ENCODE measurements at places on chromosomes 3 and 15.

- DNase-seq = no peak
Observed at GRCh38 chr3:66269411-66269810, 48.6 kb downstream of the SLC25A26 start.

DNA sequence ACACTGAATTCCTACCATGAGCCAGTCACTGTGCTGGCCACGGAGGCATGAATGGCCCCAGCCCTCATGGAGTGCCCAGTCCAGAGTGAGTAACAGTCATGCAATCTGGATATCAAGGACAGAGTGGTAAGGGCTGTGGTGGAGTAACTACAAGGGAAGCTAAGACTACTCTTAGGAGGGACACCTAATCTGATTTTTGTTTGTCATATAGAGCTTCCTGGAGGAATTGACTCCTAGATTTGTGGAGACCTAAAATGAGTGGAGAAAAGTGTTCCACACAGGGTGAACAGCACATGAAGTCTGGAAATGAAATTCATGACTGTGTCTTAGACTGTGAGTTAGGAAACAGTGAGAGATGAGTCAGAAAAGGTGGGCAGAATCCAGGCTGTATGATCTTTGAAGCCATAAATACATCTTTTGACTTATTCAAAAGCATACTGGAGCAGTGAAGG is 219.9 kb downstream of the NFKBIZ start:
- no peak for DNase-seq

- no peak for DNase-seq
Observed at GRCh38 chr3:111690242-111690641, 95.1 kb upstream of the ZBED2 start.

- DNase-seq = no peak
Observed at GRCh38 chr3:193805448-193805847, 212.4 kb downstream of the OPA1 start.

DNA sequence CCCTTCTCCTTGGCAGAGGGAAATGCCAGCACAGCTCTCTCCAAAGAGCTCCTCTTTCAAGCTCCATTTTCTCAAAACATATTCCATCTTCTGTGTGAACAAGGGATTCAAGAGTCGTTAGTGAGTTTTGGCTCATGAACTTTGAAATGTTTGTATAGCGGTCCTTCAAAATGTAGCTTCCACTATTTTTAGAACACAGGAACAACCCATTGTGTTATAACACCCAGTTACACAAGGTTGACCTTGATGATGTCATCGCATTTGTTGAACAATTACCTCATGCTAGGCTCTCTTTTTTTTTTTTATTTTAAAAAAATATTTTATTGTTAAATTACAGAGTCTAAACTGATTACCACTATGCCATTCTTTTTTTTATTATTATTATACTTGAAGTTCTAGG is 251.7 kb downstream of the THSD4 start:
- DNase-seq = no peak

DNA sequence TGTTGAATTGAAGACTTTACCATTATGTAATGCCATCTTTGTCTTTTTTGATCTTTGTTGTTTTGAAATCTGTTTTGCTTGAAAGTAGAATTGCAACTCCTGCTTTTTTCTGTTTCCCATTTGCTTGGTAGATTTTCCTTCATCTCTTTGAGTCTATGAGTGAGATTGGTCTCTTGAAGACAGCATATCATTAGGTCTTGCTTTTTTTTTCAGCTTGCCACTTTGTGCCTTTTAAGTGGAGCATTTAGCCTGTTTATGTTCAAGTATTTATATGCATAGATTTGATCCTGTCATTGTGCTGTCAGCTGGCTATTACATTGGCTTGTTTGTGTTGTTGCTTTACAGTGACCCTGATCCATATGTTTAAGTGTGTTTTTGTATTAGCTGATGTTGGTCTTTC is 131.8 kb downstream of the ZIC1 start:
- DNase-seq = no peak

- no peak for DNase-seq
Observed at GRCh38 chr3:150319900-150320299, 88.2 kb upstream of the TSC22D2 start.

- no peak for DNase-seq
Observed at GRCh38 chr3:136898954-136899353, 36.9 kb downstream of the NCK1 start.

DNA sequence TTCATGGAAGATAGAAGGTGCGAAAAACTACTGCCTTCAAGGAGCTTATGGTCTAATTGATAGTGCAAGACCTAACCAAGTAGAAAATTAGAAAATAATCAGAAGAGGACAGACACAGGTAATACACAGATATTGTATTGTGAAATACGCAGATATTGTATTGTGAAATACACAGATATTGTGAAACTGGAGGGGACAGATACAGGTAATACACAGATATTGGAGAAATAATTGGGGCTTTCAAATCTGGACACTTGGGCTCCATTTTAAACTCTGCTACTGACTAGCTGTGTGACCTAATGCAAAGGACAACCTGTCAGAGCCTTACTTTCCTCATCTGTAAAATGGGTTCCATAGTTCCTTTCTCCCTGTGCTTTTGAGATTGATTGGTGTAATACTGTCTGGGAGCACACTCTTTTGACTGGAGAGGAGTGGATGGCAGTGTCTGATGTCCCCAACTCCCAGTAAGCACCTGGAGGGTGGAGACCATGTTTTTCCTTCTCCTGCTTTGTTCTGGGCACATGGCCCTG is 272.8 kb downstream of the TLE3 start:
- DNase-seq = no peak

DNA sequence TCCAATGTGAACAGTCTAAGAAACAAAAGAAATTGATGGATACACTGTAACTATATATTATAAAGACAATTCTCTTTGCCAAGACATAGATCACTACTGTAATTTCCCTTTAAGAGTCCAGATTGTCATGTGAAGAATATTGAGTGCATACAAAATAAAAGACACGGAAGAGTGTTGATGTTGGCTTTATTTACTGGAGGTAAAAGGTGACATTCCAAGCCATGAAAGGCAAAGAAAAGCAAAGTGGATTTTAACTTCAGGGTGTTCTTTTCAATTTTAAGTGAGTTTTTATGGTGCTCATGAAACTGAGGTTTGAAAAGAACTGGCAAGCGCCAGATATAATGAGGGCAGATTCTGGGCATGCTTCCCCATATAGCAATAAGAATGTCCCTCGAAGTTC is 529.3 kb downstream of the MECOM start:
- no peak for DNase-seq

DNA sequence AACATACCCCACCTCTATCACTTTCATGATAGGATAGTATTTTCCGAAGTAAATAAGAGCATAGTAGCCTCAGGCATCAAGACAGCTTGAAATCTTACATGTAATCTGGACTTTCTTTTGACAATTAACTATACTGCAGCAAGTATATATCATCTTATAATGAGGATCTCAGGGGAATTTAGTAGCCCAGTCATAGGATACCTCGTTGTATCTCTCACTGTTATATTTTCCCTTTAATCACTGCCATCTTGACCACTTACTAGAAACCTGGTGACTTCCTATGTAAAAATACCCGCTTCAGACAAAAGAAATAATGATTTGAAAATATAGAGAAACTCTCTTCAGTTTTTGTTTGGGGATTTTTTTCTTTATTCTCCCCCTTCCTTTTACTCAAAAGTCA is 88.2 kb downstream of the SERPINI1 start:
- DNase-seq = no peak

DNA sequence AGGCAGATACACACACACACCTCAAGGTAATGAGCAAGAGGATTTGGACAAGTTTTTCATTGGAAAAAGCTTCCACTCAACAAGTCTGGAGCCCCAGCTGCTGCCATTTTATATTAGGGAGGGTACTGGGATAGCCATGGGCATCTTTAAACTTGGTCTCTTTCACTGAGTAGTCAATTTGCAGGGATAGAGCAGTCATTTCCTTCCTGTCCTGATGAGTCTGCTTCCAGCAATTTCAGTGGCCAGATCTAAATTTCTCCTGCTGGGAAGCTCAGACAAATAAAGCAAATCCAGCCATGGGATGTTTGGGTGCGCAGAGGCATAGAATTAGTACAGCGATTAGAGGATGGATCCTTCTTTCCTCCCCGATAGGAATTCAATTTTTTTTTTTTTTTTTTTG is 874 bp upstream of the ERC2 start:
- DNase-seq = no peak

GRCh38 chr15:25901811-25902605 is 38.9 kb upstream of the ATP10A start:
- no peak for DNase-seq

DNA sequence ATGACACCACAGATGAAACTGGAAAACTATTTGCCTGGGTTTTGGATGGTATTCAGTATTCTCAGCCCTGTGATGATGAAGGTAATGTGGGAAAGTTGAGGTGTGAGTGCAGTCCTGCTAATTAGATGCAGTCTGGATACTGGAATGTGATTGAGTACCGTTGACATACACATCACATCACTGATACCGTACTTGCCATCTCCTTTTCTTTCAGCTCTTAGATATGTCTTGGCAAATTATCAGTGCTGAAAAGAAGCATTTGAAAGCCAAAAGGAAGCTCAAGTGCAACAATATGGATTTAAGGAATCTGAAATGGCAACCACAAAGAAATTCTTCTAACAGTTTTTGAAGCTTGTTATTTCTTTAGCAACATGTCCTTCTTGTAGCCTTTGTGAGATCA is 381.4 kb upstream of the TGFBR2 start:
- DNase-seq = no peak

DNA sequence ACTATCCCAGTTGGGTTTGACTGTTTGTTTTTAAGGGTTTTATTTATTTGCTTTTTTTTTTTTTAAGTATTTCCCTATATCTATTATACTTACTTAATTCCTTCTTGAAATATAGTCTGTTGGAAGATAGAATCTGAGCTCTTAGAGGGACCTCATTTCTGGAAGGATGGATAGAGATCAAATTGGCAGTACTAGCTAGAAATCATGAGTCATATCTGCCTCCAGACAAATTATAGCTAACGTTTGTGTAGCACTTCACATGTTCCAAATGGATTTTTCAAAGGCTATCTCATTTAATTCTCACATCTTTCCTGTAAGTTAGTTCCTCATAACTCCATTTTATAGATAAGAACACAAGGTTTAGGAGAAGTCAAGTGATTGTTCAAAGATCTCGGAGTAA is 384.7 kb downstream of the ZIC1 start:
- DNase-seq = no peak

DNA sequence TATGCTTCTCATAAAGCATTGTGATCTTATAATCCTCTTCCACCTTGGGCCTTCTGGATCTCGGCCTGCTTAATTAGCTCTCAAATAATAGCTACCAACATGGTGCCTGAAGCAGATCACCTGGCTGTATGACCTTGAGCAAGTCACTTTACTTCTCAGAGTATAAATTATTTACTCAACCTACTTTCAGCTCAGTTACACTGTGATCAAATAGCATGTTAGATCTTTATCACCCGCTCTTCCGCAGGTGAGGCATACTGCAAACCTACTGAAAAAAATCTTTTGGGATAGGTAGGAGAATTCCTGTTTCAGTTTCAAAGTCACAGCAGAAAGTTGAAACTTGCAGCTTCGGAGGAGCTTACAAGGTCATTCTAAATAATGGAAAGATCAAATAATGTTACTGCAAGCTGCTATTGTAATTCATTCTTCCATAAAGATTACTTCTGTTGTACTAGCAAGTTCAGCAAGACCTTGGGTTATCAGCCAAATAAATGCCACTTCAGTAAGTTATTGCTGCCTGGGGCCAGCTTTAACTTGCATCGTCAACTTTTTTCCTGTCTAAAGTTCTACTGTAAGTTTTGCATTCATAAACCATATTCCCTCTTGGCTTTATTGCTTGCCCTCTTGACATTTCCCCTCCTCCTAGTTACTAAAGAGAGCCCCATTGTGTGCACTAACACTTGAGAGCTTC is 268.4 kb upstream of the ATP11B start:
- DNase-seq = no peak

DNA sequence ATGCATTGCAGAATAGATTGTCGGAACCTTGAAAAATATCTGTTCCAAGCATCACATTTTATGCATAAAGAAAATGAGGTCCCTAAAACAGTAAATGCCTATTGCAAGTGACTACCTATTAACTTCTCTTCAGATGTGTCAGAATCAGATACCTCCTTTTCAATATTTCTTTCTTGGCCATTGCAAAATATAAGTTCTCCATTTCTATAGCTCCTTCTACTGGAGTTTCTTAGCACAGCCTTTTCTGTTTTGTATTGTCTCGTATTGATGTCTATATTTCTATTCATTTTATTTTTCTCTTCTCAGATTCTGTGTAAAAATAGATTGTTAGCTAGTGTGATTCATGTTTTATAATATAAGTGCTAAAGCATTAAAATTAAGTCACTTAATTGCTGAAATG is 63.4 kb downstream of the PPARG start:
- DNase-seq = no peak

DNA sequence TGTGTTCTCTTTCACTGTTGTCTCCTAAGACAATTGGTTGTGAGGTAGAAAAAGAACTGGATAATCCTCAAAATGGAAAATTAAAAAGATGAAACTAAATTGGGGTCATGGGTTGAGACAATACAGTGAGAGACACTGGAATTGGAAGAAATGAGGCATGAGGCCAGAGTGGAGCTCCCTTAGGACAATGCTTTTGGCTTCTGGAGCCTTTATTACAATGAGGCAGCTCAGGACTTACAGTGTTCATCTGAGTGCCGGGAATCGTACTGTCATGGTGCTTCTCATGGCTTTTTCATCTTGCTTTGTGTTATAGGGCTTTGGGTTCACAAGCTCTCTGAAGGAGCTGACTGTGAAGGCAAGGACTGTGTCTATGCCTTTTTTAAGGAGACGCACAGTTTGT is 293.5 kb downstream of the SOX2 start:
- no peak for DNase-seq

DNA sequence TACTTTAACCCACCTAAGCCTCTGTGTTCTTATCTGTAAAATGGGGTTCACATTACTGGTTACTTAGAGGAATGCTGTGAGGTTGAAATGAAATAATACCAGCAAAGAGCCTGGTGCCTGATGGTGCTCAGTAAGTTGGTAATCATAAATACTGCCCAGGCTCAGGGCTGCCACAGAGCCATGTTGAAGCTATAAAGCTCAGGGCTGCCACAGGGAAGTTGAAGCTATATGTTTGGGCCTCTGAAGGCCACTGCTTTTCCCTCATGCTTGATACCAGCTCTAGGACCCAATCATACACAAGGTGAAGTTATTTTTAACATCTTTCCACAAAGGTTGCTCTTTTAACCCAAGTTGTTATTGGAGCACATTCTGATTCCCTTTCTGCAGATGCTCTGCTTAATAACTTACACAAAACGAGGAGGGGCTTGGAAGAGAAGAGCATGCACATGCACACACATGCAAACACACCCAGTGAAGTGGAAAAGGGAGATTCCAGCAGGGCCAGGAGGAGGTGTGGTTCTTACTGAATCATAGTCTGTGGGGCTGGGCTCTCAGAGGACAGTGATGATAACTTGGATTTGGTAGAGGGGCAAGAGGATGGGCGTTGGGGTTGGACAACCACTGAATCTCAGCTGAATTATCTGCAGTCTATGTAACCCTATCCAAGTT is 17.4 kb downstream of the PARP14 start:
- no peak for DNase-seq

GRCh38 chr3:23919628-23920027 is 2.7 kb downstream of the RPL15 start:
- no peak for DNase-seq
